Smooth muscle cell of bladder (primary cell): ENCODE measurements at places on chromosomes 1 and 21. TPM values are rescaled to one million over a fixed set of nuclear protein-coding genes. Genes with fewer than 3 reads are reported as not detected.

The PLD5 gene
- under 0.01 TPM in 1 of 2 replicates, not detected in the other for total RNA-seq

The IFI16 gene
- 55.8 and 71.6 TPM in 2 replicates for total RNA-seq

The BRDT gene
- not detected in 2 replicates for total RNA-seq

The C1QA gene
- not detected in 2 replicates for total RNA-seq
